ENCODE measurements at places on chromosomes 3 and 15.

DNA sequence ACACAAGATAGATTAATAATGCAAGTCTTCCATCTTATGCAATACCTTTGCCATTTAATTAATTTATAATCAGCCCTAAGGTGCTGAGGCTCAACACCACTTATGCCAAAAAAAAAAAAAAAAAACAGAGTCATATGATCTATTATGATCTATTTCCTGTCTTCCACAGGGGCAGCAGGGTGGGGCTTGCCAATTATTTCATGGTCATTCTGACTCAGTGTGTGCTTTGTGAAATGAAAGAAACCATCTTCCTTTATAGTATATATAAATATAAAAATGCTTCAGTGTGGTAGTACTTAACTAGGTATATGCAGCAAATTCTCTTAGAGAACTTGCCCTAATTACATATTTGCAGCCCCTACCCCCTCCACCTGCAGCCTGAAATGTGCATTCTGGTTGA lies 7.2 kb upstream of the RARB start:
- DNase-seq = no peak

GRCh38 chr3:170180079-170180907 lies 1.2 kb downstream of the PHC3 start:
- no peak for DNase-seq

- DNase-seq = no peak
These were observed 299.7 kb downstream of the LSAMP start for GRCh38 chr3:116145613-116146012.

DNA sequence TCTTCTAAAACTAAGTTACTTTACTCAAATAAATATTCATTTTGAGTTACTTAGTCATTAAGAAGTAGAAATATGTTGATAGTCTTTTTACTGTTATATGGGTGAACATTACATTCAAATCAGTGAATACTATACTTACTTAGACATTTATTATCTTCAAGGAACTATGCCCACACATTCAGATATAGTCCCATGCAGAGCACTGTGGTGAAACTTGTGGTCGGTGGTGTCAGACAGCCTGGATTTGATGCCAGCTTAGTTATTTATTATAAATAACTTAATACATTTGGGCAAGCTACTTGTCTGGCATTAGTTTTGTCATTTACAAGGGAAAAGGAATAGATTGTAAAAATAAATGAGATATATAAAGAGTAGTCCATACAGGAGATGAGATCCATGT lies 149.5 kb downstream of the RAP2B start:
- no peak for DNase-seq

DNA sequence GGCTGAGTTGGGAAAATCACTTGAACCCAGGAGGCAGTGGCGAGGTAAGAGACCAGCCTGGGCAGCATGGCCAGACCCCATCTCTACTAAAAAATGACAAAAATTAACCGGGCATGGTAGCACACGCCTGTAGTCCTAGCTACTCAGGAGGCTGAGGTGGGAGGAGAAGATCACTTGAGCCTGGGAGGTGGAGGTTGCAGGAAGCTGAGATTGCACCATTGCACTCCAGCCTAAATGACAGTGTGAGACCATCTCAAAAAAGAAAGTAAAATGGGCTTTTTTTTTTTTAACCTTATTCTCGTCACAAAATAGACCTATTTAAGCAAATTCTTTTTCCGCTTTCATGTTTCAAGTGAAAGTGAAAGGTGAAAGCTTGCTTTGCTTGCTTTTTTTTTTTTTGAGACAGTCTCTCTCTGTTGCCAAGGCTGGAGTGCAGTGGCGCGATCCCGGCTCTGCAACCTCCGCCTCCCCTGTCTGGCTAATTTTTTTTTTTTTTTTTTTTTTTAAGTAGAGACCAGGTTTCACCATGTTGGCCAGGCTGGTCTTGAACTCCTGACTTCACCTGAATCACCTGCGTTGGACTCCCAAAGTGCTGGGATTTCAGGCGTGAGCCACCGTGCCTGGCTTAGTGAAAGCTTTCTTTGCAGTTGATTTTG lies 3.6 kb downstream of the PDIA3 start:
- no peak for DNase-seq

GRCh38 chr3:46536758-46537157 lies 29.3 kb downstream of the LRRC2 start:
- DNase-seq = no peak

DNA sequence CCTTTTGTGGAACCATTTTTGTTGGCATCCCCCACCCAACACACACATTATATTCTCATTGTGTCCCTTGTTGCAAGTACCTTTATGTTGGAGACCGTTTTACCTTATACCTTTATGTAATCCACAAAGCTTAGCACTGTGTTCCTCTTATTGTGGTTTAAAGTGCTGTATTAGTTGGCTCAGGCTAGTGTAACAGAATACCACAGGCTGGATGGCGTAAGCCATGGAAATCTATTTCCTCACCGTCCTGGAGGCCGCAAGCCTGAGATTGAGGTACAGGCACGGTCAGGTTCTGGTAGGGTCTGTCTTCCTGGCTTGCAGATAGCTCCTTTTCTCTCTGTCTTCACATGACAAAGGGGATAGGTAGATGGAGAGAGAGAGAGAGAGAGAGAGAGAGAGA lies 302.8 kb downstream of the ROBO2 start:
- DNase-seq = no peak

DNA sequence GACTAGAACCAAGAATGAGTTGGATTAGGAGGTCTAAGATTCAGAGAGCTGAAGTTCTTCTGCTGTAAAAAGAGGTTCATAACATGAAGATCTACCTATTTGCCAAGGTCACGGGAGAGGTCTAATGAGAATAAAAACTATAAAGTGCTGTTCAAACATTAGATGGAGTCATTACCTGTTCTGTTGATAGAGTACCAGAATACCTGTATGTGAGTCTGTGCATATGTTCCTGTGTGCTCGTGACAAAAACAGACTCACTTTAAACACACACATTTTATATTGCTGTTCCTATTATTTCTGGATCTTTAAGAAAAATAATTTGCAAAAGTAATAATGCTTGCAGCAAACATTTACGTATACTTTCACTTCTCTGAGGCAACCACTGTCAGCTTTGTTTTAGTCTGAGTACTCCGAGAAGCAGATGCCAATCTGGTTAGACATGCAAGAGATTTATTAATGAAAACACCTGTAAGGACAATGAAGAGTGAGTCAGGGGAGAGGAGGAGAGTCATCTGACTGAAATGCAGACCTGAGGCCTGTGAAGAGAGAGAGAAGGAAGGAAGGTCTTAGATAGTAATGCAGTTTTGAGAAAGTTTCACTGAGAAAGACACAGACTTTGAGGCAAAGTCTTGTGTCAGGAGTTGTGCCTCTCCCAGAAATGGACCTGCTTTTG lies 221.2 kb downstream of the SQOR start:
- DNase-seq = no peak

GRCh38 chr15:32987067-32987466 lies 207.4 kb downstream of the FMN1 start:
- no peak for DNase-seq

DNA sequence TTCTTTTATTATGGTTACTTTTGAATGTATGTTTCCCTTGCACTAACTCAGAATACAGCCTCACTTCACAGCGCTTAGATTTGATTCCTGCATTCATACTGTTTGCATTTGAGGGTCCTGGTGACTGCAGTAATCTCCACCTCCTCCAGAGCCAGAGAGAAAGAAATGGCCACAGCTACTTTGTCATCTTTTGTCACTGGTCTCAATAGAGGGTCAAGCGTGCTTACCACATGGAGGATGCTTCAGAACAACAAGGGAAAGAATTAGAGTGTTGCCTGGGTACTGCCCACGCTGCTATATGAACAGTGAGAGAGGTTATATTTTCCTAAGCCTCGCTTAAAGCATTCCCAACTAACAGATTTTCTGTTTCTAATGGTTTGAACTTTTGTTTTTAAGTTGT lies 190.1 kb downstream of the TP63 start:
- no peak for DNase-seq

DNA sequence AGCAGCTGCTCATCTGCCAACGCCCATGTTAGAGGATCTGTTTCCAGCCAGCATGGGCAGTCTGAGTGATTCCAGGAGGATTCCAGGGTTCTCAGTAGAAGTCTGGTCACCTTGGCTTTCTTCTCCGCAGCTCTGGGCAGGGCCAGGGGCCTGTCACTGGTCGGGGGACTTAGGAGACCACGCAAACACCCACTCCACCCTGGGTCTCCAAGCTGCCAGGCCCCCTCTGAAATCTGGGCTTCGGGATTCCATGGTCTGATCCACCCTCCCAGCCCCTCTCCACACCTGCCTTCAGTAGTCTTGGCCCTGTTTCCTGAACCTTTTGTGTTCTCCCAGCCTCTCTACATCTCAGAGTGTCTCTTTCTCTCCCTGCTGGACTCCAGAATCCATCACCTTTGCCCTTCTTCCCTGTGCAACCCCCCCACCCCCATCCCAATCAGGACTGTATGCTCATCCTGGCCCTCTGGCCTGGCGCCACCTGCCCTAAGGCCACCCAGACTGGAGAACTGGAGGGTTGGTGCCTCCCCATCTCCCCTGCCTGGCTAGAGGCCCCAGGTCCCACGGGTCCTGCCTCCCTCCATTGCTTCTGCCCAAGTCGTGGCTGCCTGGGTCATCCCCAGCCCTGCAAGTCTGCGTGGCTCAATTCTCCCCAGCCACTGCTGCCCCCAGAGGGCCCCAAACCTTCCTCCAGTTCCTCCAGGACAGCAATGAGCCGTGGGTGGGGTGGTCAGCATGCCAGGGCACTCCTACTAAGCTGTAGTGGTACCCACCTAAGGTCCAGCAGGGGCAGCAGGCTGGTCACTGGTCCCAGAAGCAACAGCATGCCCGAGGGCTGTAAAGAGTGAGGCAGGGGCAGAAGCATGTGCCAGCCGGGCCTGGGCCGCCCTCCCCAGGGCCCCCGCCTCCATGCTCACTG lies 102.8 kb downstream of the TBC1D2B start:
- DNase-seq = no peak

- no peak for DNase-seq
These were observed 24.7 kb upstream of the TM2D3 start for GRCh38 chr15:101676921-101677329.

DNA sequence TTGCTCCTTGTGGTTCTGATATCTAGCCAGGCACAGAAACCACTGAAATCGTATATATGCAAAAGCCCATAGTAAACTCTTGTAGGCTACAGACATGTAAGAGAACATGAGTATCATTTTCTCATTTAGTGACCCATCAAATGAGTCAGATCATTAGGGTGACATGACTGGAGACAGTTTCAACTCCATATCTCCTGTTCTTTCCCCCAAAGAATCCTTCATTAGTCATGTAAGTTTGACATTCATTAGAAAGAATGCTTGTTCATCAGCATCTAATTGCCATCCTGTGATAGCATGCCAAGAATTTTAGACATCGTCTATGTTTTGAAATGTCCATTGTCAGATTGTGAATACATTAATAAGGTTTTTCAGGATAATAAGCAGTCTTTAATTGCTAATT lies 264.9 kb upstream of the TPM1 start:
- DNase-seq = no peak

DNA sequence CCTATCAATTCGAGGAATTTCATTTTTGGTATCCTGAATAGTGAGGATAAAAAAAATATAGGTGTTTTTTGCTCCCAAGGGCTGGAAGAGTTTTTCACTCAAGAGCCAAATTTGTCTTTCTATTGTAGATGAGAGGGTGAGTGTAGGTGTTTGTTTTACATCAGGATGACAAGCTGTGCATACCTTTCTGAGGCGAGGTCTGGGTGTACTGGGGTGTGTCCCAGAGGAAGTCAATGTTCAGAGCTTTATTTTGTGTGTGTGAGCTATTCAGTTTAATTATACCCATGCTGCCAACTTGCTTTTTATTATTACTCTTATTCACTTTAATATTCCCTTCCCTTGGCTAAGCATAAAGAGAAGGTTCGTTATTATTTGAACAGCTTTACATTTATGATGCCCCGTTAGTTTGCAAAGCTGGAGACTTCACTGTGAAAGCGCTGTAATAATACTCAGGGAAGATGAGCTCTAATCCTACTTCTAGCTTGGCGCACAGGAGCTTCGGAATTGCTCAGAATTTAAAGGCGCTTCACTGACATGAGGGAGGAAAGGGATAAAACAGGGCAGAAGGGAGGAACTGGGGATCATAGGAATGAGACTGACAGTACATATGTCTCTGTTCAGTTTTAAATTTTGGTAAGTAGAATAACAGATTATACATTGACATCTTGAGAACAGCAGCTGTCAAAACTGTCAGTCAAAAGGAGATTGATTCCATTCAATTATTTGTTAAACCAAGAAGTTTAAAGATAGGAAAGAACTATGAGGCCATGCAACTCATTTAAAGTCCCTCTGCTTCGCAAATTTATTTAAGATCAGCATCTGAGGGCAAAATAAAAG lies 117.7 kb upstream of the TP63 start:
- DNase-seq = peak; percentile 42

DNA sequence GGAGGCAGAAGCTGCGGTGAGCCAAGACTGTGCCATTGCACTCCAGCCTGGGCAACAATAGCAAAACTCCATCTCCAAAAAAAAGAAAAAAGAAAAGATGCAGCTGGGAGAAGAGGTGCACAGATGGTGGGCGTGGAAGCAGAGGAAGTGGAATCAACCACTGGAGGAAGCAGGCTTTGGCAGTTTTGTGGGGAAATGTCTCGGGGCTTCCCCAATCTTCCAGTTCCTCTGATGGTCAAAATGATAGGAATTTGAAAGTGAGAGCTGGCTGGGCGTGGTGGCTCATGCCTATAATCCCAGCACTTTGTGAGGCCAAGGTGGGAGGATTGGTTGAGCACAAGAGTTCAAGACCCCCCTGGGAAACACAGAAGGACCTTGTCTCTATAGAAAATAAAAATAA lies 48.1 kb upstream of the SMAD3 start:
- DNase-seq = no peak

DNA sequence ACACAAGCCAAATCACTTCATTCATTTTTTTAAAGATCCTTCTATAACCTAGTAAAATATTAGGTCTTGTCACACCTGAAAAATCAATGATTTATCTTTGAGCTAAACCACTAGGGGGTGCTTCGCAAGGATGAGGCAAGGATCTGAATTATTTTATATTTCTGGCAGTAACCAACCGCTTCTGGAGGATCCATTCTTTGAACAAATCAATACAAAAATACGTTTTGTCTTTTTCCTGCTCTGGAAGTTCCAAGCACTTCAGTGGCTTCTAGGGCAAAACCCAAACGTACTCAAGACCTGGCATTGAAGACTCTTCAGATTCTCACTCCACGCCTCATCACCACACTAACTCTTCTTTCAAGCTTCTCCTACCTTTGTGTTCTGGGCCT lies 486 bp downstream of the LSG1 start:
- DNase-seq = no peak

DNA sequence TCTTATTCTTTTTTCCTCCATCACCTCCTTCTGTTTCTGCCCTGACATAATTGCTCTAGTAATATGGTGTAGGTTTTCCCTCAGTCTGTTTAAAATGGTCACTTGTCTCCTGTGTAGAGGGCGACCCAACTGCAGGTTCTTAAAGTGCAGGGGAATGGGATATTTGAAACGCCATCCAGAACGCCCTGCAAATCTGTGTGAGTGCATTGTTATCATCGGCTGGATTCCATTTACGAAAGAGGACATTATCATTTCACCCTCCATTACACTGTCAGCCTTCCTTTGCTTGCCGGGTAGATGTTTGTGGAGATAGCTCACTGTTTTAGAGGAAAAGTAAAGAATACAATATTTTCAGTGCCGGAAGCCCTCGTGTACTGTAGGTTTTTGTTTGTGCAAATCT lies 354.0 kb downstream of the LRTM1 start:
- DNase-seq = no peak

Measured in putamen (tissue), 1 donor.